ENCODE measurements at places on chromosomes 3 and 15. TPM values are rescaled to one million over a fixed set of nuclear protein-coding genes. Genes with fewer than 3 reads are reported as not detected.

DNA sequence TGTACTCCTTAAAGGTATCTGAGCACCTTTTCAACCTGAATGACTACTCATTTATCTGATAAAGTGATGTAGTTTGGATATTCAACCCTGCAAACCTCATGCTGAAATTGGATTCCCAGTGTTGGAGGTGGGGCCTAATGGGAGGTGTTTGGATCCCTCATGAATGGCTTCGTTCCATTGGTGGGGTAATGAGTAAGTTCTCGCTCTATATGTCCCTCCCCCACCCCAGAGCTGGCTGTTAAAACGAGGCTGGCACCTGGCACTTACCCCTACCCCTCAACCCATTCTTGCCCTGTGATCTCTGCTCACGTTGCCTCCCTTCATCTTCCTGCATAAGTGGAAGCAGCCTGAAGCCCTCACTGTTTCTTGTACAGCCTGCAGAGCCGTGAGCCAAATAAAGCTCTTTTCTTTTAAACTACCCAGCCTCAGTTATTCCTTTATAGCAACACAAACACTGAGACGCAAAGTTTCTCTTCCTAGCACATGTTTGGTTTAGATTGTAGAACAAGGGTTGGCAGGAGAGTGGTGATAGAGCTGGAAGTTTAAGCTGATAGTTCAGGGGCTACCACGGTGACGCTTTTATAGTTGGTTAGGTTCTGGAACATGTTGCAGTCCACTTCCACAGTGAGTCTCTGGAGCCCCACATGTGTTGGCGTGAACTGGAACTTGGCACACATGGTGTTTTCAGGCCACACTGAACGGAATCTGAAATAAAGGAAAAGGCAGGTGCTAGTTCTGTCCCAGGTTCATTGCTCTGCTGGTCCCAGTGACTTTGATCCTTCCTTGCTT is 11.8 kb downstream of the CCNDBP1 start:
- DNase-seq: no peak

DNA sequence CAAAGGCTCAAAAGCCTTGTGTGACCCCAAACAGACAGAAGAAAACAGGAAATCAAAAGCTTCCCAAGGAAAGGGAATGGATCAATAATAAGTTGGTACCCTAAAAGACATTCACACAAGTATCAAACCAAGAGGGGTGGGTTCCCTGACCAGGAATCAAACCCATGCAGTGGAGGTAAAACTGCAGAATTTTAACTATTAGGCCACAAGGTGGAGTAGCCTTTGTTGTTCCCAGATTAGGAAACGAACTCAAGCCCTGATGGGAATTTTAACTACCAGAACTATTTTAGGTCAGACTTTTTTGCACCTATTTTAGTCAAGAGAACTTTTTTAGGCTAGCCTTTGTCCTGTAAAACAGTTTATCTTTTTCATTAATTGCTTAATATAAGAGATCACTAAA is 31.4 kb downstream of the SETMAR start:
- peak; percentile 10 for DNase-seq

The AGBL1 gene
- polyA plus RNA-seq: not detected

The KIF15 gene
- 3.3 TPM for polyA plus RNA-seq

The SEMA6D gene
- 0.86 TPM for polyA plus RNA-seq
